ENCODE measurements at places on chromosomes 11 and 22.

DNA sequence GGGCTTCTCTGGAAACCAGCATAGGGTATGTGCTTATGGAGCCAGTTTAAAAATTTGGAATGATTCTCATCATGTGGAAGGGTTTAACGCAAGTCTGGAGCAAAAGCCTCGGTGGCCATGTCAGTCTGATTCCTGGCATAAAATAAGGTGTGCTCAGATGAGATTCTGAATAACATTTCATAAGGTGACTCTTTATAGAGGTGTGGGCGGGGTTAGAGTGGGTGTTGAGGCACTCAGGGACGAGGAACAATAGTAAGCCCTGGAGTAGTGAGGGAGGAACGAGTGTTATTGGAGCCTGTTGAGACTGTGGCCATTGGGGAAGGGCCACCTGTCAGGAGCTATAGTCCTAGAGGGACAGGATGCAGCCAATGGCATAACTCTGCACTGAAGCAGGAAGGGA is 13.0 kb upstream of the KIRREL3 start:
- no peak for DNase-seq

GRCh38 chr22:22357024-22357883 is 112.7 kb downstream of the VPREB1 start:
- peak; percentile 82 for DNase-seq

- DNase-seq = no peak
These were observed 30.5 kb downstream of the CTNND1 start for GRCh38 chr11:57792060-57792541.

DNA sequence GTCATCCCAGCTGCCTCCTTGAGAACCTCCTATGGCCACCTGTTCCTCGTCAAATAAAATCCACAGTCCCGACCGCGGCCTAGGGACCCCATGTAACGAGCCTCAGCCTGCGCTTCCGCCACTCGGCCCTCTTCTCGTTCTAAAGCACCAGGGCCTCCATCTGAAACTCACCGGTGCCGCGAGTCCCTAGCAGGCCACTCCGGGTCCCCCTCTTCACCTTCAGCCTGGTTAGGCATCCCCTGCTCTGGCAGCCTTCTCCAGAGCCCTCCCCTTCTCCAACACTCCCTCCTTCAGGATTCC is 2.4 kb upstream of the SSTR3 start:
- no peak for DNase-seq

DNA sequence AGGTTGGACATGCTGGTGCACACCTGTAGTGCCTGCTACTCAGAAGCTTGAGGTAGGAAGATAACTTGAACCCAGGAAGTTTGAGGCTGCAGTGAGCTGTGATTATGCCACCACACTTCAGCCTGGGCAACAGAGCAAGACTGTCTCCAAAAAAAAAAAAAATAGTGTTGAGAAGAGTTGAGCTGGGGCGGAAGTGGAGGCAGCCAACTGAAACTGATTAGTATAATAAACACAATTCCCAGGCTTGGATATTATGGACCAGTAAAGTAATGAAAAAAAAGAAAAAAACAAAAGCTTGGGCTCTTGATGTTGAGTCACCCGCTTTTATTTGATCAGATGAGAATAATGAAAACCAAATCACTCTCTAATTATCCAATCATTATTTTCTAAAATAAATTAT is 21.0 kb downstream of the LDLRAD3 start:
- DNase-seq = no peak

DNA sequence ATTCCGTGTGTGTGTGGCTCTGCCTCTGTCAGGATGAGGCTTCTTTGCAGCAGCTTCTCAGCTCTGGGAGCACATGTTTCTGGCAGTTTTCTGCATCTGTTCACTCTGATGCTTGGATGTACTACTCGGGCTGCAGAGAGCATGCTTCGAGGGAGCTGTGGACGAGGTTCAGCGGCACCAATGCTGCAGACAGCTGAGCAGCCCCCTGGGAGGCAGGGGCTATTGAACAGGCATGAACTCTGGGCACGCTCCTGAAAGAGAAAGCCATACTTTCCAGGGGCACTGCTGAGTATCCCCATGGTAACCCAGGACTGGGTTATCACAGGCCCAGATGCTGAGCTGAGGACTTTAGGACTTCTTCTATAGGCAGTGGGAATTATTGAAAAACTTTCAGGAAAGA is 33.8 kb downstream of the ADAMTS8 start:
- no peak for DNase-seq

DNA sequence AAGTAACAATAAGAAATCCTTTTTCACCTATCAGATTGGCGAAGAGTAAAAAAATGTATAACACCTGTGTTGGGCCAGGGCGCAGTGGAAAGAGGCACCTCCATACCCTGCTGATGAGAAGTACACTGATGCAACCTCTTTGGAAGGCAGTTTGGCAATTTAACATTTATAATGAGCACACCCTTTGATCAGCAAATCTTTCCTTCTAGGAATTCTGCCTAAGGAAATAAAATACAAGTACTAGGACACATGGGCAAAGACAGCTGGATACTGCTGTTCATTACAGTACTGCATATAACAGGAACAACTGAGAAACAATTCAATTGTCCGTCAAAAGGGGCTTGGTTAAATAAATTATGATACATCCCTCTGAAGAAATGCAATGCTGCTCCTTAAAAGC is 110.1 kb downstream of the RPL27A start:
- no peak for DNase-seq

DNA sequence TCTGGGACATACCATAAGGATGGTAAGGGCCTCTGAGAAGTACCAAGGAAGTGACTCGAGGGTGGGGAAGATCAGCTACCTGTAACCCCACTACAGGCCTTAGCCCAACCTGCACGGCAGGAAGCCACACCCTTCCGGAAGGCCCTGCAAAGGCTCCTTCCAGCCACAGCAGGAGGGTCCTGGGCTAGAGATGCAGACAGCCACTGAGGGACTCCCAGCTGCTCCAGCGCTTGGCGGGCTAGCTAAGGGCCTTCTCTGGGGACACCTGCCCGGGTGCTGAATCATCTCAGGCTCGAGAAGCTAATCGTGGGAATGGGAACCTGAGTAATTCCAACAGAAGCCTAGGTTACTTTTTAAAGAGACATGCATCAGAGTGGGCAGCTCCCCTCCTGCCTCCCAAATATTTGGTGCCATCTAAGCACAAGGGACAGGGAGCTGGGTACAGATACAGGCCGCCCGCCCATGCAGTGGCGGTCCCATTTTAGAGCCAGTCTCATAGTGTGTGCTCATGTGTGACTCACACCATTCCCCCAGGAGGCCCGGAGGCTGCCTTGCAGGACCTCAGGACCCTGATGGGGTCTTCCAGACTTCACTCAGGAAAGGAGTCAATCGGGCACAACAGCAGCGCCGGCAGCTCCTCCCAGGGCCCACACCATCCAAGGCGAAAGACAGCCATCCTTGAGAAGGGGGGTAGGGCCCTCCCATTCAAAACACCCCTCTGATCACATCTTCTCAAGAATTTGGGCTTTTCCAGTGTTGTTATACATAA is 8.0 kb downstream of the MYH9 start:
- DNase-seq = no peak

DNA sequence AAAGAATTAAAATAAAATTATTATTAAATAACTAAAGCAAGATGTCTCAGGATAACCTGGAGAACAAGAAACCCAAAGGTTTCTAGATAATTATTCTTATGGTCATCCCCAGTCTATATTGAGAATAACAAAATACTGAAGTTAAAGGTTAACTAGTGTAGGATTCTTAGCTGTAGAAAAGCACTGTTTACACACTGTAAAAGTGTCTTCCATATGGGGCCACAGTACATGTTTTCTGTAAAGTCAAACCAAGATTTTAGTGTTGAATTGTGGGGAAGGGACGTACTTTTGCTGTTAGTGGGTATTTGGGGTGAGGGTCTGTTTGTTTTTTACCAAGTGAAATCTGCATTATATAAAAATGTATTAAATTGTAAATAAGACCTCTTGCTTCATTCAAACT is 47.5 kb upstream of the SOX6 start:
- DNase-seq = peak; percentile 8

- no peak for DNase-seq
These were observed 938.9 kb upstream of the TENM4 start for GRCh38 chr11:80379620-80380278.

GRCh38 chr11:45455536-45455935 is 169.4 kb upstream of the SYT13 start:
- DNase-seq = no peak

DNA sequence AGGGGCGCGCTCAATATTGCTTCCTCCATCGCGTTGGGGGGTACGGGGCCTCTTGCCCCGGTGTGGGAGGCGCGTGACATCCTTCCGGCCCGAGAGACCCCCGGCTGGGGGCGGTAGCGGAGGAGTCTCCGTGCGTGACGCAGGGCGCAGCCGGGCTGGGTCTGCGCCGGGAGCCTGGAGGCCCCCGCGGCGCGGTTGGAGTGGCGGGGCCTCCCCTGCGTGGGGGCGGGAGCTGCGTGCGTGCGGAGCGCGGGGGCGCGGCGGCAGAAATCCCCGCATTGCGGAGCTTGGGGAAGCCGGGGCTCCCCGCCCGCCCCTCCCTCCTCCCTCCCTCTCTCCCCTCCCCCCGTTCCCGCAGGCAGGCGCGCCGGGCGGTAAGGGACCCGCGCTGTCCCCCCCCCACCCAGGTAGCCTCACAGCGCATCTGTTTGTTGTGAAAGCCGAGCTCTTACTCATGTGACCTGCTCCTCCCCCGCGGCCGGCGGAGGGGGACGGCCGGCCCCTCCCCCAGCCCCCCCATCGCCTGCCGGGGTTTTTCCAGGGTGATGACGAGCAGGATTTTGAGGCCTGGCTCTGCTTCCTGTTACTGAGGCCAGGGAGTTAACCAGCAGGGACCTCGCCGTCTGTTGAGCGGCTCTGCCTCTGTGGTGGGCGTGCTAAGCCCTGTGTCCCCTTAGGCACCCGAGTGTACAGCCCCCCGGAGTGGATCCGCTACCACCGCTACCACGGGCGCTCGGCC is 1.6 kb downstream of the PIM3 start:
- DNase-seq = peak; percentile 98

- peak; percentile 41 for DNase-seq
These were observed 22.0 kb downstream of the MMP20 start for GRCh38 chr11:102603091-102603490.

- DNase-seq = no peak
These were observed 2.9 kb upstream of the LMO1 start for GRCh38 chr11:8266246-8267241.

- DNase-seq = no peak
These were observed 174.2 kb upstream of the PDGFD start for GRCh38 chr11:104338186-104338585.

DNA sequence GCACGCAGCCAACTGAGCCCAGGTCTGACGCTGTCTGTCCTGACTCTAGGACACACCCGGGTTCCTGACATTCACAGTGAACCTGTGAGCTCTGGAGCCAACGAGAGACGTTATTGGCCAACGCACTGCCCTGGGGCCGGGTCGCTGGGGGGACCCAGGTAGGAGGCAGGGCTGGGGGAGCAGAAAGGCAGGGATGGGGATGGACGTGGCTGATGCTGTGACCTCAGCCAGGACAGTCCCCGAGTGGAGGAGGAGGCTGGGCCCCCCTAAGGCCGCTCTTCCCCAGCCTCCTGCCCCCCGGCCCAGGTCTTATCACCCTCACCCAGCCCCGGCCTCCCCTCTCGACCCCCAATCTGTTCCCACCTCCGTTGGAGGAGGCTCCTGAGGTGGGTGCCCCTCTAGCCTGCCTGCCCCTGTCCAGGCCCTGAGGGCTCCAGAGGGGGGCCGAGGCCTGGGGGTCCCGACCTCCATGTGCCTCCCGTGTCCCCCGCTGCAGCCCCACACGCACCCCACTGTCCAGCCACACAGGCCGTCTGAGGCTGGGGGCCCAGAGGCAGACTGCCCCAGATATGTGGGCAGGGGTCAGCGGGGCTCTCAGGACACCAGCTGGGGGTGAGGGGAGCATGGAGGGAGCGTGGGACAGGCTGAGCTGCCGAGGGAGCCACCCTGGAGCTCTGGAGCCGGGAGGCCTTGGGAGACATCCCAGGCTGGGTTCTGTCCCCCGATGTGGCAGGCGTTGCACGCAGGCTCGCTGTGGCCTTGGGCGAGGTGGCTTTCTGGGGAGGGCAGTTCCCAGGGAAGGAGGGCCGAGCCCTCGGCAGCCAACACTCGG is 29.2 kb upstream of the MUC5AC start:
- no peak for DNase-seq

GRCh38 chr22:46684706-46685105 is 53.3 kb downstream of the CERK start:
- no peak for DNase-seq

GRCh38 chr11:57458060-57458409 is 2.3 kb upstream of the RTN4RL2 start:
- peak; percentile 86 for DNase-seq
